ENCODE measurements at places on chromosomes 16 and 17.

- DNase-seq = no peak
These were observed 2.6 kb downstream of the LGALS3BP start for GRCh38 chr17:78976907-78977680.

- peak; percentile 29 for DNase-seq
These were observed 7.0 kb upstream of the C1QTNF8 start for GRCh38 chr16:1102921-1103635.

- DNase-seq = no peak
These were observed 5.7 kb downstream of the ADGRG1 start for GRCh38 chr16:57634171-57634570.

DNA sequence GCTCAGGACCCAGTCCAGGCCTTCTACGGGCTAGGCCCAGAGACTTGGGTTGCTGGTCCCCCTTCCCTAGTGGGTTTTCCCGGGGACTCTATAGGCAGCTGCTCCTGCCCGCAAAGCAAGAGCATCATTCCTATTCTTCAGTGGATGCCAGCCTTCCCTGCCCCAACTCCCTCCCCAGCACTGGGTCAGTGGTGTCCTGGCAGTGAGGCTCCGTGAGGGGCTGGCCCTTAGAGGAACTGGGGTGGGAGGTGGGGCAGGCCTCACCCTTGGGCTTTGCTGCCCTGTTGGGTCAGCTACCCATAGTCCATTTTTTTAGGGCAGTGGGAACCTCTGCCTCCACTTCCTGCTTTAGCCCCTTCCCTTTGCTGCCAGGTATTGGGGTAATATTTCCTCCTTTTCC lies 7.9 kb upstream of the PLEKHG4 start:
- no peak for DNase-seq

- peak; percentile 32 for DNase-seq
These were observed 521 bp downstream of the ATMIN start for GRCh38 chr16:81035975-81036750.

GRCh38 chr16:66120656-66121055 lies 245.8 kb upstream of the CDH5 start:
- no peak for DNase-seq

- no peak for DNase-seq
These were observed 126.6 kb downstream of the SOCS1 start for GRCh38 chr16:11129378-11129781.

DNA sequence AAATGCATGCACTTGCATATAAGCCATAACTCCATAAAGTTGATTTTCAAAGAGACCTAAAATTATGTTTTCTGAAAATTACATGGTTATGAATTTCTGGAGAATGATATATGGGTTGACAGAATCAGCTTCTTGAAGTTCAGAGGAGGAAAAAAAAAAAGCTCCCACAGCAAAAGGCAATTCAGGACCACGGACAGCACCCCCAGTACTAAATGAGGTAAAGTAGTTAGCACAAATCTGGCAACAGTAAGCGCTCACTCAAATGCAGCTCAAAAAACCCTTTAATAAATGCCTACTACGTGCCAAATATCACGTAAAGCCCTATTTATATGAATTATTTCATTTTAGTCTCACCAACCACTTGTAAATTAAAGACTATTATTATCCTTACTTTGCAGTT lies 135.2 kb downstream of the SHISA9 start:
- peak; percentile 35 for DNase-seq

GRCh38 chr17:28725166-28725659 lies 820 bp downstream of the TLCD1 start:
- DNase-seq = no peak

GRCh38 chr16:63789603-63790002 lies 1332.3 kb downstream of the CDH11 start:
- no peak for DNase-seq

DNA sequence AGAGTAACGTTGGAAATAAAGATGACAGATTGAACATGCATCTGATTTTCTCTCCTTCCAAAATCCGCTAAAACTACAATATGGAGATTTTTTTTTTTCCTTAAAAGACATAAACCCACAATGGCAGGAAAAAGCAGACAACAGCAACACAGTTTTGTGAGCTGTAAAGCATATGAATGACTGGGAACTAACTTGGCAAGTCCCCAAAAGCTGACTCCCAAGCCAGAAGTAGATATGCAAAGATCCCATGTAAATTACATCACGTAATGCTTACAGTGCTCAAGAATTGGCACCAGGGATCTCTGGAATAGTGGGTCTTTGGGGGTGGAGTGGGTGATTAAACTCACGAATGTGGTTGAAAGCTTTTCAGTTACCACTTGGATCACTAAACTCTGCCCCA lies 106.6 kb downstream of the ELAC2 start:
- DNase-seq = no peak

DNA sequence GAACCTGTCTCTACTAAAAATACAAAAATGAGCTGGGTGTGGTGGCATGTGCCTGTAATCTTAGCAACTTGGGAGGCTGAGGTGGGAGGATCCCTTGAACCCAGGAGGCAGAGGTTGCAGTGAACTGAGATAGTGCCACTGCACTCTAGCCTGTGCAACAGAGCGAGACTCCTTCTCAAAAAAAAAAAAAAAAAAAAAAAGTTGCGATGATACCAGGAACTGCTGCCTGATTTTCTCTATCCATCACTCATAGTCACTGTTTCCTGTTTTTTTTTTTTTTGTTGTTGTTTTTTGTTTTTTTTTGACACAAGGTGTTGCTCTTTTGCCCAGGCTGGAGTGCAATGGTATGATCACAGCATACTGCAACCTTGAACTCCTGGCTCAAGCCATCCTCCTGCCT lies 59.2 kb downstream of the ABCC1 start:
- no peak for DNase-seq

- no peak for DNase-seq
These were observed 6.8 kb upstream of the TBC1D3B start for GRCh38 chr17:36183001-36183971.

- DNase-seq = peak; percentile 96
These were observed 7.8 kb downstream of the PMP22 start for GRCh38 chr17:15257258-15257788.

DNA sequence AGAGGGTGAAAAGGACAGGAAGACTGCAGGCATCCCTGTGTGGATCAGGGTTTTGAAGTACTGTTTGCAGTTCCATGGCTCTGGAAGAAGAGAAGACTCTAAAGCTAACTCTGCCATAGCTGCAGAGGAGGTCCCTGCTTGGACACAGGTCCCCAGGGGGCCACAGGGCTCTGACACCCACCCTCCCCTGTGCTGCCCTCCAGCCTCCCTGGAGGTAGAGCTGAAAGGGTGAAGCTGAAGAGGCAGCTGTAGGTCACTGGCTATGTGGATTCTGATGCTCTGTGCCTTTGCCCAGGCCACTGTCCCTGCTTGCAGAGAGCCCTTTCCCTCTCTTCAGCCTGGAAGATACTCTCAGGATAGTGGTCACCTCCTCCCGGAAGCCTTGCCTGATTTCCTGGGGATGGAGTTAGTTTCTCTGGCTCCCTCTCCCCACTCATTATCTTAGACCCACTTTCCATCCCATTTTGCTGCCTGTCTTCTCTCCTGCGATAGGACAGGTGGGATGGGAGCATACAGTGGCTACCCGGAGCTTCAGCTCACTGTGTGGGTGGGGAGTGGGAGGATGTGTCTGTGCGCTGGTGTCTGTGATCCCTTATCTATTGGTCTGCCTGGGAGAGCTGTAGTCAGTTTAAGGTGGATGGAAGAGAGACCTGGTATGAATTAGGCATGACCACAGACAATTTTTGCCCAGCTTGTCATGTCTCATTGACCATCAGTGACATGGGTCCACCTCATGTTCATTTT lies 89.8 kb upstream of the TMEM97 start:
- no peak for DNase-seq

GRCh38 chr17:609232-609810 lies 105.3 kb downstream of the VPS53 start:
- DNase-seq = no peak

DNA sequence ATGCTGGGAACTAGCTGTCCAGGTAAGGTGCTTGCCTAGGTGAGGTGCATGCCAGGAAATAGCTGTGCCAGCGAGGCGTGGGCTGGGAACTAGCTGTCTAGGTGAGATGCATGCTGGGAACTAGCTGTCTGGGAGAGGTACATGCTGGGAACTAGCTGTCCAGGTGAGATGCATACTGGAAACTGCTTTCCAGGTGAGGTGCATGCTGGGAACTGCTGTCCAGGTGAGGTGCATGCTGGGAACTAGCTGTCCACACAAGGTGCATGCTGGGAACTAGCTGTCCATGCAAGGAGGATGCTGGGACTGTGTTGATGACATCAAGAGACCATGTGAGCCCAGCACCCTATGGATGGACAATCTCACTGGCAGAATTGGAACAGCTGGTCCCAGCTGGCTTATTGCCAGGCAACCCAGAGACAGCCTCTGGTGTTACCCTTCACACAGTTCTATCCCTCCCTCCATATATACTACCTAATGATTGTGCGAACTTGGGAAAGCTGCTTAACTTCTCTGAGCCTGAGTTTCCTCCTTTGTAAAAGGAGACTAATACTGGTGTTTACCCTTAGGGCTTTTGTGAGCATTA lies 479.9 kb upstream of the RBFOX1 start:
- no peak for DNase-seq

DNA sequence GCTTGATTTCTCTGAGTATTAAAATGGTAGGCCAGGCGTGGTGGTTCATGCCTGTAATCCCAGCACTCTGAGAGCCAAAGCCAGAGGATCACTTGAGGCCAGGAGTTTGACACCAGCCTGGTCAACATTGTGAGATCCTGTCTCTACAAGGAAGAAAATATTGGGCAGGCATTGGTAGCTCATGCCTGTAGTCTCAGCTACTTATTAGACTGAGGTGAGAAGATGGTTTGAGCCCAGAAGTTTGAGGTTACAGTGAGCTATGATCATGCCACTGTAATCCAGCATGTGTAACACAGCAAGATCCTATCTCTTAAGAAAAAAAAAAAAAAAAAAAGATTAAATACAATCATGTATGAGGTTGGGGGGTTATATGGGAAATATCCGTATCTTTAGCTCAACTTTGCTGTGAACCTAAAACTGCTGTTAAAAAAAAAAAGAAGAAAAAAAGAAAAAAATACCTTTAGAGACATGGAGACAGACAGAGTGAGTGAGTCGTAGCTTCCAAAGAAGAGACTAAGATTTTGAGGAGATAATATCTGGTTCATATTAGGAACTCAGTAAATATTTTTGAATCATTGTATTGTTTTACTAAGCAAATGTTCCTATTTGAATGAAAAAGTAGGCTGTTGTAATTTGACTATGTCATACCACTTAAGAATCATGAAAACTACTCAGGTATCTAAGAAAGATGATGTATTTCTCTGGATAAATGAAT lies 325.7 kb upstream of the TBX2 start:
- no peak for DNase-seq

- DNase-seq = no peak
These were observed 2409.2 kb downstream of the TP53TG3F start for GRCh38 chr16:35868630-35869029.

DNA sequence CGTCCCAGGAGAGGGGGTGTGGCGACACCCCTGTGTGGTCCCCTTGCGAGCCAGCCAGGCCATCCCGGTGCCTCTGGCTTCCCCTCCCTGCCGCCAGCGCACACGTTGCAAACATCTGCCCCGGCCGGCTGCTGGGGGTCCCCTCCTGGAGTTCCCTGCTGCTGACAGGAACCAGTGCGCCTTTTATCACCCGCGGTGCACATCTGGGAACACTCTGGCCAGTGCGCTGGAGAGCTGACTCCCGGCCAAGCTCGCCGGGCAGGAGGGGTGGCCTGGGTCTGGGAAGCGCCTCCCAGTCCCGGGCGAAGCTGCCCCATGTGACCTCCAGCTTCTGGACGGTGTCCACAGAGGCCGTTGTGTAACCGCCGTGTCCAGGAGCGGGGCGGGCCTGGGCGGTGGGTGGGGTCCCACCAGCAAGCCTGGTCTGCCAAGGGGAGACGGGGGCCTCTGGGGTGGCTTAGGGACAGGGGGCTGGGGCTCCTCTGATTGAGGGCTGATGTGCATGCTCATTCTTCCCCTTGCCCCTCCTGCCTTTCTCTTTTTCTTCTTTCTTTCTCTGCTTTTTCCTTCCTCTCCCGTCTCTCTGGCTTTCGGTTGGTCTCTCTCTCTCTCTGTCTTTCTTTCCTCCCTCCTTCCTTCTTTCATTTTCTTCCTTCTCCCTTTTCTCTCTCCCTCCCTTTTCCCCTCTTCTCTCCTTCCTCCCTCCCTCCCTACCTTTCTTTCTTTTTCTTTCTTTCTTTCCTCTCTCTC lies 25.2 kb upstream of the CIBAR2 start:
- DNase-seq = peak; percentile 93

GRCh38 chr16:30561089-30561816 lies 3.1 kb upstream of the ZNF764 start:
- no peak for DNase-seq

GRCh38 chr16:78118469-78119025 lies 19.1 kb downstream of the WWOX start:
- no peak for DNase-seq

DNA sequence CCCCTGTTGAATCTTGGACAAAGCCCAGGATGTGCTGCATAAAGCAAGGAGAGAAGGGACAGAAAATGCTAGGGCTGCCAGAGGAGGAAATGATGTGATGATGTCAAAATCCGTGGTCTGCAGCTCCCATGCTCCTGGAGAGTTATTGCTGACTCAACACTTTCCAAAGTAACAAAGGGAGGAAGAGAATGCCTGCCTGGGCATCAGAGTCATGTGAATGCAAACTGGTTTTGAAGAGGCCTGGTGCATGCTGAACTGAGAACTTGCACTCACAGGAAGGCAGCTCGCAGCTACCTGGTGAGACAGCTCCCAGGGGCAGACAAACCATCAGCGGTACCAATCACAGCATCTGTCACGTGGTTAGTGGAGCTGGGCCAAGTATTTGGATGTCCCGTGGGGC lies 2.8 kb downstream of the MARVELD3 start:
- DNase-seq = no peak

- DNase-seq = peak; percentile 28
These were observed 19.7 kb downstream of the CYB5B start for GRCh38 chr16:69443927-69444631.

DNA sequence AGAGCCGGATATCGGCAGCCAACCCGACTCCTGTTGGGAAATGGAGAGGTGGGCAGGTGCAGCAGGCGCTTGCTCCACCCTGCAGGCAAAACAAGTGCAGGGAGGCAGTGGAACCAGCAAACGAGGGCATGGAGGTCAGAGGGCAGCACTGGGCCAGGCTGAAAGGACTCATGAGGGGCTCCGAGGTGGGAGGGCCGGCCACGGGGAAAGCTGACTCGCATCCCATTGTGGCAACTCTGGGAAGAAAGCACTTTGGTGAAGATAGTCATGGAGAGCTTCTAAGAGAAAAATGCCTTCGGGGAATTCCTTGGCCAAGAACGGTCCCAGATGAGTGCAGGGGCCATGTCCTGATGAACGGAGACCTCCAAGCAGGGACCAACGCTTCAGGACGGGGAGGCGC lies 4.4 kb downstream of the CYBC1 start:
- no peak for DNase-seq

- DNase-seq = no peak
These were observed 96.2 kb downstream of the RAP1GAP2 start for GRCh38 chr17:2892305-2892971.

DNA sequence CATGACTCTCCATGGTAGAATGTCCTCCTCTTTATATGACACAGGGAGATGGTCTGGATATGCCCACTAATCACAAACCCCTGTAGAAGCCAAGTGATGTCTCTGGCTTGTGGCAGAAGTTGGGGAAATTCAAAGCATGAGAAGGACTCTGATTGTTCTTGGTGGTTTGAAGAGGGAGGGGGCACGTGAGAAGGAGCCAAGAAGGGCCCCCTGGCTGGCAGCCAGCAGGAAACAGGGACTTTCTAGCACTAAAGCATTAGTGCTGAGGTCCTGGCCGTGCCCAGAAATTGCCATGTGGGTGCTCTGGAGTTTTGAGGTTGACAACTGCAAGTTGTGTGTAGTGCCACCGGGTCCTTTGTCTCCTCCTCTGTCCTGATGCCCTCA lies 199.9 kb downstream of the LGALS9B start:
- DNase-seq = no peak

GRCh38 chr17:56658648-56659047 lies 65.1 kb downstream of the NOG start:
- DNase-seq = no peak
